ENCODE measurements at places on chromosomes 13 and 19. TPM values are rescaled to one million over a fixed set of nuclear protein-coding genes. Genes with fewer than 3 reads are reported as not detected.
A peak's percentile ranks its signal among the peaks of the same experiment; 100 is the strongest.

DNA sequence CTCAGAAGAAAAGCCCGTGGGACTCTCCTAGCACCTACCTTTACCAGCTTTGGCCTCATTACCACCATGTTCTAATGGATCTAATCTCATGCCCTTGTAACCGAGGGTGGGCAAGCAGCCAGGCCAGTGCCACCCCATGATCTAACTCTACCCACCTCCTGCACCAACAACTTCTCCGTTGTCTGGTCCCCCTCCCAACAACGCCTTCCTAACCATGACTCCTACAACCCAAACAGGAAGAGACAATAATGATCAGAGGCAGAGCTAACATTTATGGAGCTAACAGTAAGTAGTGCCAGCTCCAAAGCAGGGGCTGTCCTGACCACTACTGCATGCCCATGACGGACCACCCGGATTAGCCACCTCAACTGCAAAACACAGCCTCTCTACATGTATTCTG lies 3.5 kb downstream of the USP12 start:
- H3K4me3 ChIP-seq, result no peak overlapping the region
- DNase-seq, result no peak

DNA sequence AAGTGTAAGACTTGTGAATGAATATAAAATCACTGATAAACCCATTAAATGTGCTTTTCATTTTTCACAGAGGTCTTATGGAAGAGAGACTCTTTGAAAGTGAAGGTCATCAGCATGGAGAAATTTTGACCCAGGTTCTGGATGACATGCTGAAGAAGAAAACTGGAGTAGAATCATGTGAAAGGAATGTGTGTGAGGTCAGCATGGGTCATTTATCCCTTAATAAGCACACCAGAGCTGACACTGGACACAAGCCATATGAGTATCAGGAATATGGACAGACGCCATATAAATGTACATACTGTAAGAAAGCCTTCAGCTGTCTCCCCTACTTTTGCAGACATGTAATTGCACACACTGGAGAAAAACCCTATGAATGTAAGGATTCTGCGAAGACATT lies 29.0 kb downstream of the ZNF20 start:
- H3K27me3 ChIP-seq, result no peaks in the 10 kb centered on the region
- H3K4me1 ChIP-seq, result no peaks in the 10 kb centered on the region
- H3K27ac ChIP-seq, result no peak overlapping the region

- peaks cover 8% of the 10 kb centered on the region for H3K27me3 ChIP-seq
- H3K4me3 ChIP-seq, result peak overlapping the region; percentile 92
- peaks cover 19% of the 10 kb centered on the region for H3K4me1 ChIP-seq
- no peak for DNase-seq
- no peaks in the 10 kb centered on the region for H3K36me3 ChIP-seq
Observed at GRCh38 chr19:55460670-55461258, 678 bp downstream of the ISOC2 start.

GRCh38 chr19:50239921-50240590 lies 36.6 kb downstream of the MYH14 start:
- H3K27me3 ChIP-seq, result peaks cover 5% of the 10 kb centered on the region
- no peaks in the 10 kb centered on the region for H3K36me3 ChIP-seq
- H3K4me1 ChIP-seq, result no peaks in the 10 kb centered on the region
- H3K4me3 ChIP-seq, result no peak overlapping the region

DNA sequence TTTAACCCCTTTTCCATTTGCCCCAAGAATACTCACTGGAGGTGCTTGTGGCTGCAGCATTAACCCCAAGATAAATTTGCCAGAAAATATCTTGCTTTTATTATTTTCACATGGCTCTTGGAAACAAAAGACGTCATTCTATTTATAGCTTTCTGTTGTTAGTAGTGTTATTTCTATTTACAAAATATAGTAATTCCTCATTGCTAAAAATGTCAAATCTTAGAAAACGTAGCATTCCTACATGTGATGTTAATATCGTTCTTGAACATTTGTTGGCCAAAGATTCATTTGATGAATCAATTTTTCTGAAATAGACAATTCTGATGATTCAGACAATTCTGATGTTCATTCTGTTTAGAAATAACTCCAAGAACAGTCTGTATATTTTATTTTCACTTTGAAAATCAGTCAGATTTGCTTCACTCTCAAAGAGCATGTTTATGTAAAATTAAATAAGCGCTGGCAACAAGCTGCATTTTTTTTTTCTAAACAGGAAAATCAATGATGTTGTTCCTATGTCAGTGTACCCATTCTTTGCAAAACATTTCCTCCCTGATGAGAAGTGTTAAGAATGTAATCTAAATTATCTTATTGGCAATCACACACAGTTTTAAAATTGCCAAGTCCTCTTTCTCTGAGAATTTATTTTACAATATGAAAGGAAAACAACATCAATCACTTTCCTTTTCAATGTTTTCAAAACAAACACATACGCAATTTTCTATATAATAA lies 334.0 kb downstream of the KCTD12 start:
- H3K4me1 ChIP-seq, result peaks cover 10% of the 10 kb centered on the region
- peaks cover 2% of the 10 kb centered on the region for H3K27me3 ChIP-seq
- no peak for DNase-seq
- no peak overlapping the region for H3K4me3 ChIP-seq
- H3K36me3 ChIP-seq, result no peaks in the 10 kb centered on the region

The LILRB5 gene
- polyA plus RNA-seq, result not detected
